ENCODE measurements at places on chromosomes 5 and 9. TPM values are rescaled to one million over a fixed set of nuclear protein-coding genes. Genes with fewer than 3 reads are reported as not detected.

Gene IFNB1
- 0.07 TPM for polyA plus RNA-seq

Gene PLEKHG4B
- 0.10 TPM for polyA plus RNA-seq

Gene TGFBI
- polyA plus RNA-seq = 379 TPM

Gene LCP2
- not detected for polyA plus RNA-seq

Gene ARHGEF37
- 8.7 TPM for polyA plus RNA-seq

Gene YTHDC2
- 9.1 TPM for polyA plus RNA-seq

Gene PCDHGA6
- polyA plus RNA-seq = 0.28 TPM

Gene FST
- 276 TPM for polyA plus RNA-seq

Gene ASS1
- polyA plus RNA-seq = 165 TPM

Gene IFNA21
- polyA plus RNA-seq = not detected

Gene CD14
- polyA plus RNA-seq = 0.18 TPM

Gene LURAP1L
- 42.7 TPM for polyA plus RNA-seq

Gene TAL2
- polyA plus RNA-seq = 0.30 TPM

Gene TUBB4B
- polyA plus RNA-seq = 440 TPM

Gene GPX8
- 40.1 TPM for polyA plus RNA-seq

Gene IL4
- polyA plus RNA-seq = not detected

Gene RETREG1
- 4.3 TPM for polyA plus RNA-seq

Gene C7
- not detected for polyA plus RNA-seq

Gene KCNIP1
- polyA plus RNA-seq = not detected

Gene FRMD3
- polyA plus RNA-seq = 0.07 TPM

Measured in keratinocyte (primary cell).